ENCODE measurements at places on chromosomes 7 and 10.

- no peak for DNase-seq
These were observed 323.0 kb upstream of the PODXL start for GRCh38 chr7:131879424-131879823.

DNA sequence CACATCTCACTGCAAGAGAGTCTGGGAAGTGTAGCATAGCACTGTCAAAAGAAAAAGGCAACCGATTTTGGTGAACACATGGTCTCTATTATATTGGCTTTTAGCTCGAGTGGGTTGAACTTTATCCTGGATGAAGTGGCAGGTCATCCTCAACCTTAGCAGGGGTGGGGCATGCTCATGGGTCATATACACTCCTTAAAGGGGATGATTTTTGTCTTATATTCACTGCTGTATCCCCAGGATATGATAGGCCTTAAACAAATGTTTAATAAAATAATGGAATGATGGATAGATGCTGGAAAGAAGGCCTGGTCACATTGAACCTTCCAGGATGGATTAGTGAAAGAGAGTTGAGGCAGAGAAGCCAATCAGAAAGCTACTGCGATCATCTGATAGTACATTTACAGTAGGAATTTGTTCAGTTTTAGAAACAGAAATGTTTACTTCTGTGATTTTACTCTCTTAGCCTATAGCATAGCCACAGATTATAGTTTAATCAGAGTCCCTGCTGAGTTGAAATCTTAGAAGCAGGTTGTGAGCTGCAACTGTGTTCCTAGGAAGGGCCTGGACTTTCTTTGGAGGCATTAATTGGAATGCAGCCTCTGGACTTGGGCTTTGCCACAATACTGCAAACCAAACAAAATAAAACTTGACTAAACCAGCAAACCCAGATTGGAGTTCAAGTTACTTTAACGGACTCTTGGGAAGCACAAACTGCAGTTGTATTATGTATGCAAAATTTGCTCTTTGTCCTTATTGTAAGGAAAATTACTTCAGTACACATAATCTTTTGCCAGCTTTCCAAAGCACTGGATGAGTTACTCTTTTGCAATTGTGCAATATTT is 138.3 kb downstream of the BMPER start:
- no peak for DNase-seq

DNA sequence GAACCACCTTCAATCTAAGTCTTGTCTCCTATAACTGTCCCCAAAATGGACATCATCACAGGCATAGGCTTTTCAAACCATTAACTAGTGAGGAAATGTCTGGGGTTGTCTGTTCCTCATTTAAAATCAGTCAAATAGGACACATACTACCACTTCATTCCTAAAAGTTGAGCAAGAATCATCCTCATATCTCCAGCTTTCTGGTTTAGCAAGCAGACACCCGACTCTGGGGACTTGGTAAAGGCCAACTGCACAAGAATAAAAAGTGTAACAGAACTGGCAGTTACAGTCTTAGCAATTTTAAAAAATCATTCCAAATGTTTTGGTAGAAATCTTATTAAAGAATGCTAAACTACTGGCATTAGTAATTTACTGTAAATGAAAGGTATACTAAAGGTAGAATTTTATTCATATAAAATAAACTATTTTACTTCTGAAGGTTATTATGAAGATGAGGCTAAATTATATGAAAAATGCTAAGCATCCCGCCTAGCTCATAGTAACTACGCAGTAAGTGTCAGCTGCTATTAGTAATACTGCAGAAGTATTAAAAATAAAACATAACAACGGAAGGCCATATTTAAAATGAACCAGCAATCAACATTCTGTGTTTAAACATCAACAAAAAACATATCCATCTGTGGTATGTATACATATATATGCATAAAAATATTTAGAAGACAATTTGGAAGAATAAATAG is 60.8 kb downstream of the ZNF438 start:
- no peak for DNase-seq

DNA sequence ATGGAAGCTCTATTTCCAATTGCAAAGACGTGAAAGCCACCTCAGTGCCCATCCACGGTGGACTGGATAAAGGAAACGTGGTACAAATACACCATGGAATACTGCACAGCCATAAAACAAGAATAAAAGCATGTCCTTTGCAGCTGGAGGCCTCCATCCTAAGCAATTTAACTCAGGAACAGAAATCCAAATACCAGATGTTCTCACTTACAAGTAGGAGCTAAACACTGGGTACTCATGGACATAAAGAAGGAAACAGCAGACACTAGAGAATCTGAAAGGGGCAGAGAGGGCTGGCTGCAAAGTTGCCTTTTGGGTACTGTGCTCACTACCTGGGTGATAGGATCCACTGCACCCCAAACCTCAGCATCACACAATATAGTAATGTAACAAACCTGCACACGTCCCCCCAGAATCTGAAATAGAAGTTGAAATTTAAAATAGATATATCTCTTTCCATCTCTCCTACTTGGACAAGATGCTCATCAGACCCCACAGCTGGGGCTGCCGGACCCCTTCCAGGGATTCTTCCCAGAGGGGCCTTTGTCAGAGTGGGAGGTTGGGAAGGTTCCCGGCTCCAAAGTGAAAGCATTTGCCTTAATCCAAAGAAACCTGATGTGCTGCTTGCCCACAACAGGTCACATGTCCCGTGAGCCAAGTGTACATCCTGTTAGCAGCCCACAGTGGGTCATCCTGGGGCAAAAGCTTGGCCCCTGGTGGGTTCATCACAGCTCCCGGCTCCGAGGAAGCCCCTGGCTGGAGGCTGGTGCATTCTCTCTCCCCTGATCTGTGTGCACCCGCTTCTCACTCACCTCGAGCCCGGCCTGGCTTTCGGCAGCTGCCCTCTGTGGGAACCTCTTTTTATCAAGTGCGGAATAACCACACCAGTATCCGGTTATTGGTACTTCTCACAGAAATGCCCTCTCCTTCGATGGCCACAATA is 172.3 kb upstream of the PPP2R2D start:
- no peak for DNase-seq

DNA sequence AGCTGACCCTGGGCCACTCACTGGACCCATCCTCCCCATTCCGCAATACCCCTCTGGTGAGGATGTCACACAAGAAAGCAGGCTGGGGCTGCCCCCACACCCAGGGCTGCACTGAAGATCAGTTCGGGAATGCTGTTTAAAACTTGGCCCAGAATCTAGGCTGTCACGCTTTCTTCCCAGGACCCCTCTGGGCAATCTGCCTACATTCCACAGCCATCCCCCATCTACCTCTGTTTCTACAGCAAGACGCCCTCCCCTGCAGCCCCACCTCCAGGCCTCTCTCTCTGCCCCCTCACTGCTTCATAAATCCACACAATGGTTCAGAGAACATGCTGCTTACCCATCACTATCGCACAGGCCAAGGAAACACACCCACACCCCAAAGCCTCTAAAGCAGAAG is 36.1 kb downstream of the XPNPEP1 start:
- no peak for DNase-seq

- no peak for DNase-seq
These were observed 15.1 kb upstream of the TTYH3 start for GRCh38 chr7:2616387-2617324.

DNA sequence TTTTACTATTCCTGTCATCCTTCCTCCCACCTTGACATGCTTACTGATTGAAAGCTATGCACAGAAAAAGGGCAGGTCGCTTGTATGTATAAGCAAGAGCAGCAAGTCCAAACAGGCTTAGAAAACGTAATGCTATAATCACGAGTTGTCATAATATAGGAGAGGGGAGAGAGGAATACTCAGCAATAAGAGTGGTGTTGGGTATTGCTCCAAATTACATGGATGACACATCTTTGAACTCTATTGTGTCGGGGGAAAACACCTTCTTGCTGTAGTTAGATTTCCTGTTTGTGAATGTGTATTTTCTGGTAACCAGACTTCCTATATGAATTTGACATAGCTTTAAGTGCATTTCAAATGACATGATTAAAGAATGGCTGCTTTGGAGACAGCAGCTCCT is 7.5 kb downstream of the MET start:
- DNase-seq: peak; percentile 21
